Right ventricle myocardium inferior (tissue), 1 donor: ENCODE measurements at places on chromosomes 7 and 10. TPM values are rescaled to one million over a fixed set of nuclear protein-coding genes. Genes with fewer than 3 reads are reported as not detected.

The RSPH10B2 gene
- total RNA-seq = not detected

The MACC1 gene
- total RNA-seq = 0.16 TPM

DNA sequence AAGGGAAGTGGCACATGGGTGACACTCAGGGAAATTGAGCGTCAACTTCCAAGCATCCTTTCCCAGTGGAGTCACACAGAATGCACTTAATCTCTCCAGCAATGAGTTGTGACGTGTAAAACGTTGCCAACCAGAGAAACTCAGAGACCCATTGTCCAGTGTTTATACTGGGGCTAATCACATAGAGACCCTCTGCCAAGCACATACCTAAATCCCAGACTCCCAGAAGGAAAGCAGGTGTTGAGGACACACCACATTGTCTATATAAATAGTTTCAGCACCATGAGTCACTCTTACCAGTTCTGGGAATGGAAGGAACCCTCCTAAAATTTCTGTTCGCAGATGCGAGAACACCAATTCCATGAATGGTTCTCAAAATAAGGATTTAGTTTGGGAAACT, 76.4 kb upstream of the BET1 start:
- DNase-seq = no peak

- no peak for DNase-seq
Measured at GRCh38 chr7:69301253-69301652, 297.0 kb upstream of the AUTS2 start.

GRCh38 chr7:90999989-91000979, 263.9 kb upstream of the FZD1 start:
- DNase-seq = no peak

- DNase-seq = no peak
Measured at GRCh38 chr7:76142861-76143260, 58.8 kb upstream of the SRRM3 start.

The CYP2C8 gene
- not detected for total RNA-seq

The ATAD1 gene
- total RNA-seq = 98.2 TPM

The PRSS2 gene
- not detected for total RNA-seq

GRCh38 chr10:42574336-42574735, 64.0 kb downstream of the ZNF33B start:
- DNase-seq = no peak

DNA sequence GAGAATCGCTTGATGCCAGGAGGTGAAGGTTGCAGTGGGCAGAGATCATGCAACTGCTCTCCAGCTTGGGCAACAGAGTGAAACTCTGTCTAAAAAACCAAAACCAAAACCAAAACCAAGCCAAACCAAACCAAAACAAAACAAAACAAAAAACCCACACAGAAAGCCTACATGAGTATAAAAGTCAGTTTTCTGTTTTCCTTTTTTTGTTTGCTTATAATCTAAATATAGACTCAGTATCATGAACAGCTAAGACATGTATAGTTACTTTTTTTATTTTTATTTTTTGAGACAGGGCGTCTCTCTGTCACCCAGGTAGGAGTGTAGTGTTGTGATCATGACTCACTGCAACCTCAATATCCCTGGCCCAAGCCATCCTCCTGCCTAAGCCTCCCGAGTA, 16.8 kb upstream of the MTPN start:
- DNase-seq = no peak

The CFAP70 gene
- total RNA-seq = 1.4 TPM

DNA sequence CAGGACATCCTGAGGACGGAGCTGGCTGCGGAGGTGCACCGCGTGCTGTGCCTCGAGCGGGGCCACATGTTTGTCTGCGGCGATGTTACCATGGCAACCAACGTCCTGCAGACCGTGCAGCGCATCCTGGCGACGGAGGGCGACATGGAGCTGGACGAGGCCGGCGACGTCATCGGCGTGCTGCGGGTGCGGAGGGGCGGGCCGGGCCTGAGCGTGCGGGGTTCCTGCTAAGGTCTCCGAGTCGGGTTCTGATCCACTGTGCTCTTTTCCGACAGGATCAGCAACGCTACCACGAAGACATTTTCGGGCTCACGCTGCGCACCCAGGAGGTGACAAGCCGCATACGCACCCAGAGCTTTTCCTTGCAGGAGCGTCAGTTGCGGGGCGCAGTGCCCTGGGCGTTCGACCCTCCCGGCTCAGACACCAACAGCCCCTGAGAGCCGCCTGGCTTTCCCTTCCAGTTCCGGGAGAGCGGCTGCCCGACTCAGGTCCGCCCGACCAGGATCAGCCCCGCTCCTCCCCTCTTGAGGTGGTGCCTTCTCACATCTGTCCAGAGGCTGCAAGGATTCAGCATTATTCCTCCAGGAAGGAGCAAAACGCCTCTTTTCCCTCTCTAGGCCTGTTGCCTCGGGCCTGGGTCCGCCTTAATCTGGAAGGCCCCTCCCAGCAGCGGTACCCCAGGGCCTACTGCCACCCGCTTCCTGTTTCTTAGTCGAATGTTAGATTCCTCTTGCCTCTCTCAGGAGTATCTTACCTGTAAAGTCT, 10.4 kb downstream of the ATG9B start:
- DNase-seq = peak; percentile 91

The MCM10 gene
- 0.62 TPM for total RNA-seq

The OPN4 gene
- 0.41 TPM for total RNA-seq

The TRPV5 gene
- total RNA-seq = not detected

- no peak for DNase-seq
Measured at GRCh38 chr10:3835770-3836169, 50.8 kb upstream of the KLF6 start.

The C10orf67 gene
- total RNA-seq = 0.51 TPM

GRCh38 chr7:158299607-158300006, 288.0 kb downstream of the PTPRN2 start:
- DNase-seq = no peak

- no peak for DNase-seq
Measured at GRCh38 chr10:130743751-130744271, 567.7 kb downstream of the TCERG1L start.

DNA sequence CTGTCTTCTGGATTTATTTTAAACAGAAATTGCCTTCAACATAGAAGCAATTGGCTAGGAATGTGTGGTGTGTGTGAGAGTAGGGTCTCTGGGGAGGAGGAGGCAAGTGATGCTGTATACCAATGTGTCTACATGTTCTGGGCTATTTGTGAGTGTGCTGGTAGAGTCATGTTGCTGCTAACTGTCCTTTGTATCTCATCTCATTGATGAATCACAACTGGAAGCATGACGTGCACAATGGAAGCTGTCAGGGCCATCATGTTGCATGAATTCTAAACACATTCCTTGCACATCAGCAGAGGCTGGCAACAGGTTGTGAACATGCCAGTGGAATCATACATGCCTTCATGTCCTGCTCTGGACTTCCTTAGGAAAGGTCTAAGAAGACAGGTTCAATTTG, 199.7 kb downstream of the BMPER start:
- no peak for DNase-seq

- DNase-seq = no peak
Measured at GRCh38 chr10:77386838-77387237, 250.8 kb downstream of the KCNMA1 start.

GRCh38 chr7:107079212-107079940, 34.9 kb downstream of the PRKAR2B start:
- DNase-seq = no peak
